IMR-90 (cell line): ENCODE measurements at places on chromosomes 12 and 14. TPM values are rescaled to one million over a fixed set of nuclear protein-coding genes. Genes with fewer than 3 reads are reported as not detected.

DNA sequence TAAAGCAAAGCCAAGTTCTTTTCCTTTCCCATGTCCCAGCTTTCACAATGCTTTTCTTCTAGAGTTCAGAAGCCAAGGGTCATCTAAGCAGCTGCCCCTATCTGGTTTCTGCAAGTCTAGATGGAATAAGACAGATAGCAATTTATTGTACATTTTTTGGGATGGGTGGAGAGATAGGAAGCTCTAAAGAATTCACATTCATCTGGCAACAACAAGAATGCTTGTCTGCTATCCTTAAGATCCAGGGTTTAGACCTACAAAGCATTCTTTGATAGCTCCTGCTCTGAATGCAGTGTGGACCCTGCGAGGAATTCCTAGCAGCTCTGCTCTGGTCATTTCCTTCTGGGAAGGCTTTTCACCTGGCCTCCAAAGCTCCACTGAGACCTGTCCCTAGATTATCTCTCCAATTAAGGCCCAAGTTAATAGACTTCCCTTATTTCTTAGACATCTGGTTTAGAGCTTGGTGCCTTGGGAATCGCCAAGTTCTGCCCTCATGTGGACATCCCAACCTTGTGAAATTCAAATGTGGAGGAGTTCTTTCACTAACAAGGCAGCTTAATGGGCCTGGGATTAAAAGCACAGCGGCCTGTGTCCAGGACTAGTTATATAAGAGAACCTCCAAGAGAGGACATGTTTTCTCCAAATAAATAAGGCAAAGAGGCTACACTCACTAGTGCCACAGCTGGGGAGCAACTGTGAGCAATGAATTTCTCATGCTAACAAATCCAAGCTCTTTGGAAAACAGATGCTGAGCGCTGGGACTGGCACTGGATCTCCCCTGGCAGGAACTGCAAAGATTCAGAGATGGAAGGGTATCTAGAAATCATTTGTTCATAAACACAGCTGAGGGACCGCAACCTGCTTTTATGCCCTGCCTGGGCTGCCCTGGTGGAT, 384.5 kb upstream of the DDHD1 start:
- H3K27me3 ChIP-seq: no peaks in the 10 kb centered on the region
- peaks cover 19% of the 10 kb centered on the region for H3K4me1 ChIP-seq
- H3K4me3 ChIP-seq: no peak overlapping the region
- peak overlapping the region; percentile 90 for H3K27ac ChIP-seq

DNA sequence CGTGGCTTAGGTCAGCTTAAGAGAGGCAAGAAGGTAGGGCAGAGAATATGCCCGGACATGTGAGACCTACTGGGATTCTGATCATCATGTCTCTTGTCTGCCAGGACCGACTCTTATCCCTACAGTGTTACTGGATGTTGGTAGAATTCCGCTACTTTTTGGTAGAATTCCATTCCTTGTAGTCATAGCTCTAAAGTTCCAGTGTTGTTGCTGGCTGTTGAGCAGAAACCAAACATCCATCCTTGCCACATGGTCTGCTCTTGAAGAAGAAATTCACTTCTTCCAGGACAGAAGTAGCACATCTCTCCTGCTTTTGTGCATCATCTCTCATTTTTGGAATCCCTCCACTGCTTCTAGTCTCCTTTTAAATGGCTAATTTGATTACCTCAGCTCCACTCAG, 453.7 kb downstream of the RPL10L start:
- DNase-seq: no peak
- H3K27me3 ChIP-seq: no peaks in the 10 kb centered on the region
- no peak overlapping the region for H3K4me3 ChIP-seq
- no peaks in the 10 kb centered on the region for H3K36me3 ChIP-seq
- no peaks in the 10 kb centered on the region for H3K4me1 ChIP-seq

DNA sequence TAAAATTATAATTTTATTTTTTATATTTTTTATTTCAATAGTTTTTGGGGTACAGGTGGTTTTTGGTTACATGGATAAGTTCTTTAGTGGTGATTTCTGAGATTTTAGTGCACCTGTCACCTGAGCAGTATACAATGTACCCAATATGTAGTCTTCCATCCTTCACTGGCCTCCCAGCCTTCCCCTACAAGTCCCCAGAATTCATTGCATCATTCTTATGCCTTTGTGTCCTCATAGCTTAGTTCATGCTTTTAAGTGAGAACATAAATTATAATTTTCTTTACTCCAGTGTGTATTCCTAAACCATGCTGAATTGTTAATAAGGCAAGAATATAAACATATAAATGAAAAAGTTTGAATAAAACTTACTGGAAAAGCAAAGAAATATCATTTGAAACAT, 19.1 kb upstream of the NFKBIA start:
- H3K27me3 ChIP-seq: no peaks in the 10 kb centered on the region
- H3K4me1 ChIP-seq: peaks cover 6% of the 10 kb centered on the region
- no peaks in the 10 kb centered on the region for H3K36me3 ChIP-seq
- H3K4me3 ChIP-seq: no peak overlapping the region

GRCh38 chr12:83823386-83824045, 1089.1 kb downstream of the SLC6A15 start:
- H3K4me1 ChIP-seq: no peaks in the 10 kb centered on the region
- DNase-seq: no peak
- H3K36me3 ChIP-seq: no peaks in the 10 kb centered on the region
- no peaks in the 10 kb centered on the region for H3K27me3 ChIP-seq

GRCh38 chr12:54060174-54060974, 6.7 kb downstream of the HOXC4 start:
- DNase-seq: no peak
- peaks cover 48% of the 10 kb centered on the region for H3K27me3 ChIP-seq
- no peak overlapping the region for H3K27ac ChIP-seq
- H3K36me3 ChIP-seq: no peaks in the 10 kb centered on the region
- no peaks in the 10 kb centered on the region for H3K4me1 ChIP-seq

DNA sequence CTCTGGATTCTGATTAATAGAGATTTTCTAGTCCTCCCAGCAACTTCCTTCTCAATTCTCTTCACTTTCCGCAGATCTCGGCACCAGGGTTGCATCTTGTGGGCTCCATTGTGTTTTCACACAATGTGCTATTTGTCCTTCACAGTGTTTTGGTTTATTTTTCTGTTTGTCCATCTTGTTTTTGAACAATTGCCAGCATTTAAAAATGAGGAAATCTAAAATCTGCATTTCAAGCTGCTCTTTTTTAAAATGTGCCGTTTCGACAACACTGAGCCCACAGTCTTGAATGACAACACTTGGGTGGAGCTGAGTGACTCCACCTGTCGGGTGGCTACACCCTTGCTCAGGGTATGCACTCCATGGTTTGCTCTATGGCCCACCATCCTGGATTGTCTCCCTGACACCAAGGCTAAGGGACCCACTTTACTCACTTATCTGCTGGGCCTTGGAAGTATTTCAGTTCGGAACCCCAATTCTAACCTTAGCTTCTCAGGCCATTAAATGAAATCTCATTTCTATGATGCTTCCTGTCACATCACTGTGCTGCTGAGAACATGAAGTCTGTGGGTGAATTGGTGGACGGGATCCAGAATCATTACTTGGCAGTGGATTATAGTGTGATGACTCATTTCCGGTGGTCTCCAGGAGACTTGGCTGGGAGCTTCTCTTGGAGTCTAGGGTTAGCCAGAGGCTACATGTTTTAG, 3.4 kb upstream of the MYRFL start:
- no peaks in the 10 kb centered on the region for H3K36me3 ChIP-seq
- peaks cover 3% of the 10 kb centered on the region; the same call in 1 of the 2 replicates for H3K4me1 ChIP-seq
- H3K27me3 ChIP-seq: no peaks in the 10 kb centered on the region
- peak; percentile 68 for DNase-seq

GRCh38 chr14:58794993-58795762, 157.4 kb downstream of the DACT1 start:
- H3K36me3 ChIP-seq: no peaks in the 10 kb centered on the region
- no peak overlapping the region for H3K4me3 ChIP-seq
- H3K4me1 ChIP-seq: peaks cover 4% of the 10 kb centered on the region; the same call in 1 of the 2 replicates
- H3K27me3 ChIP-seq: peaks cover 13% of the 10 kb centered on the region
- no peak overlapping the region for H3K27ac ChIP-seq

The IL22 gene
- not detected in 2 replicates for total RNA-seq

The KERA gene
- not detected in 2 replicates for total RNA-seq

The KRT6C gene
- total RNA-seq: not detected in 2 replicates

The TAS2R9 gene
- under 0.01 TPM in 1 of 2 replicates, not detected in the other for total RNA-seq
